Naive B cell (primary cell): ENCODE measurements at places on chromosomes 4 and X. TPM values are rescaled to one million over a fixed set of nuclear protein-coding genes. Genes with fewer than 3 reads are reported as not detected.

GRCh38 chr4:75211422-75211821 is 278.5 kb downstream of the PARM1 start:
- no peak overlapping the region for H3K27ac ChIP-seq
- H3K27me3 ChIP-seq, result peaks cover 8% of the 10 kb centered on the region
- no peak overlapping the region for H3K4me3 ChIP-seq
- H3K36me3 ChIP-seq, result no peaks in the 10 kb centered on the region
- peaks cover 2% of the 10 kb centered on the region for H3K4me1 ChIP-seq
- DNase-seq, result no peak

MAGEC3 gene
- polyA plus RNA-seq, result not detected

GRCh38 chr4:17957688-17958087 is 63.9 kb downstream of the LCORL start:
- peak overlapping the region; percentile 41 for H3K27ac ChIP-seq
- peaks cover 59% of the 10 kb centered on the region for H3K36me3 ChIP-seq
- DNase-seq, result no peak
- no peaks in the 10 kb centered on the region for H3K27me3 ChIP-seq

- DNase-seq, result no peak
- H3K27me3 ChIP-seq, result no peaks in the 10 kb centered on the region
- H3K4me1 ChIP-seq, result no peaks in the 10 kb centered on the region
- H3K4me3 ChIP-seq, result no peak overlapping the region
- peaks cover 10% of the 10 kb centered on the region for H3K36me3 ChIP-seq
- peak overlapping the region; percentile 5 for H3K27ac ChIP-seq
These were observed 42.4 kb downstream of the WDR1 start for GRCh38 chr4:10074076-10074766.

COPS4 gene
- polyA plus RNA-seq, result 51.7 TPM

GRCh38 chr4:164959896-164960295 is 17.6 kb downstream of the TRIM61 start:
- no peak for DNase-seq
- H3K36me3 ChIP-seq, result peaks cover 7% of the 10 kb centered on the region
- no peaks in the 10 kb centered on the region for H3K27me3 ChIP-seq
- H3K27ac ChIP-seq, result no peak overlapping the region

NHSL2 gene
- polyA plus RNA-seq, result 0.29 TPM

DNA sequence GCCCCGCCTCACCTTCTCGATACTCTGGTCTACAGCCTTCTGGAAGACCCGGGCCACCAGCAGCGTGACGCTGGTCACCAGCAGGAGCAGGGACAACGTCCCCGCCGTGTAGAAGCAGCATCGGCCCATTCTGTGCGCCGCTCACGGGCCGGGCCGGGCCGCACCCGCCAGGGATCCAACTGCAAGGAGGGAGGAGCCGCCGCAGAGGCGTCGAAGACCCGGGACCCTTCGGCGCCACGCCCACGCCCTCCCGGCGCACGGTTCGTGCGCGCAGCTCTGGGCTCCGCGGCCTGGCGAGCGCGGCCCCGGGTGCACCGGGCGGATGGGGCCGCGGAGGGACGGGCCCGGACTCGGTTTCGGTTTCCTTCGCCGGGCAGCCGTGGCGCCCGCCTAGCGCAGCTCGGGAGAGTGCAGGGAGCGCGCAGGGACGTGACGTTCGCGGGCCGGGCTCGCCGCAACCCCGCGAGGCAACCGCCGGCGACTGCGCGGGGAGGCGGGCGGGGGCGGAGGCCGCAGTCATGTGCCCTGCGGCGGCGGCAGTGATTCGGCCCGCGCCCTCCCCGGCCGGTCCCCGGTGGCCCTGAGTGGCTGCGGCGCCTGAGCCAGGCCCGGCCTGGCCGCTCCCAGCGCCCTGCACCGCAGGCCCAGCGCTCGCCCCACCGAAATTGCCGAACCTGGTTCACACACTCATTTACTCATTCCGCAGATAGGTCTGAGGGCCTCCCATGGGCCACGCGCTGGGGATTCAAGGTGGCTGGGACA is at the start of gene SCARB2:
Gene SCARB2, minus strand, starts transcription at position 410 of the 762 bp plus-strand sequence. Its CDS starts 281 bp downstream, at position 129.
- DNase-seq, result peak; percentile 87
- peaks cover 42% of the 10 kb centered on the region for H3K4me1 ChIP-seq
- H3K36me3 ChIP-seq, result no peaks in the 10 kb centered on the region

DNA sequence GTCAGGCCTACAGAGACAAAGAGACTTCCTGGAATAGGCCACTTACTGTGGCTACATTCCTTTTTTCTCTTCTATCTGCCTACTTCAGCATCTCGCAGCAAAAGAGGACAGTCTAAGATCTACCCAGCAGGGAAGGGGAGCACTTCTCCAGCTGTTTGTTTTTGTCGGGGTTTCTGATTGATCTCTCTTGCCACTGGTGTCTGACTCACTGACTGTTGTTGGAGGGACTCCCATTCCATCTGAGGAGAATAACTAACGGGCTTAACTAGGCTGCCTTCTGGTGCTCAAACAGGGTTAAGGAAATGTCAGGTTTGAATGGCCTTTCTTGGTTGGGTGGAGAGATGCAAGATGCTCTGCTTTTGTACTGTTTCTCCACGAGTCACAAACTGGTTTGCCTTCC is 100.2 kb upstream of the TMEM164 start:
- H3K4me1 ChIP-seq, result no peaks in the 10 kb centered on the region
- peaks cover 24% of the 10 kb centered on the region for H3K27me3 ChIP-seq
- no peak overlapping the region for H3K4me3 ChIP-seq
- no peak overlapping the region for H3K27ac ChIP-seq
- no peaks in the 10 kb centered on the region for H3K36me3 ChIP-seq

GRCh38 chr4:89939546-89939945 is 44.9 kb downstream of the MMRN1 start:
- H3K27ac ChIP-seq, result no peak overlapping the region
- H3K27me3 ChIP-seq, result no peaks in the 10 kb centered on the region
- no peak for DNase-seq
- no peaks in the 10 kb centered on the region for H3K4me1 ChIP-seq
- no peaks in the 10 kb centered on the region for H3K36me3 ChIP-seq

- DNase-seq, result no peak
- H3K27me3 ChIP-seq, result no peaks in the 10 kb centered on the region
- peak overlapping the region; percentile 81 for H3K27ac ChIP-seq
- no peaks in the 10 kb centered on the region for H3K36me3 ChIP-seq
- H3K4me3 ChIP-seq, result peak overlapping the region; percentile 93
- H3K4me1 ChIP-seq, result peaks cover 17% of the 10 kb centered on the region
These were observed 4.6 kb upstream of the CCDC120 start for GRCh38 chrX:49054073-49054762.

GRCh38 chr4:11597506-11597905 is 168.8 kb upstream of the HS3ST1 start:
- H3K4me3 ChIP-seq, result no peak overlapping the region
- H3K27ac ChIP-seq, result no peak overlapping the region
- H3K36me3 ChIP-seq, result no peaks in the 10 kb centered on the region
- H3K4me1 ChIP-seq, result no peaks in the 10 kb centered on the region
- DNase-seq, result no peak

NLRP2B gene
- polyA plus RNA-seq, result not detected

DNA sequence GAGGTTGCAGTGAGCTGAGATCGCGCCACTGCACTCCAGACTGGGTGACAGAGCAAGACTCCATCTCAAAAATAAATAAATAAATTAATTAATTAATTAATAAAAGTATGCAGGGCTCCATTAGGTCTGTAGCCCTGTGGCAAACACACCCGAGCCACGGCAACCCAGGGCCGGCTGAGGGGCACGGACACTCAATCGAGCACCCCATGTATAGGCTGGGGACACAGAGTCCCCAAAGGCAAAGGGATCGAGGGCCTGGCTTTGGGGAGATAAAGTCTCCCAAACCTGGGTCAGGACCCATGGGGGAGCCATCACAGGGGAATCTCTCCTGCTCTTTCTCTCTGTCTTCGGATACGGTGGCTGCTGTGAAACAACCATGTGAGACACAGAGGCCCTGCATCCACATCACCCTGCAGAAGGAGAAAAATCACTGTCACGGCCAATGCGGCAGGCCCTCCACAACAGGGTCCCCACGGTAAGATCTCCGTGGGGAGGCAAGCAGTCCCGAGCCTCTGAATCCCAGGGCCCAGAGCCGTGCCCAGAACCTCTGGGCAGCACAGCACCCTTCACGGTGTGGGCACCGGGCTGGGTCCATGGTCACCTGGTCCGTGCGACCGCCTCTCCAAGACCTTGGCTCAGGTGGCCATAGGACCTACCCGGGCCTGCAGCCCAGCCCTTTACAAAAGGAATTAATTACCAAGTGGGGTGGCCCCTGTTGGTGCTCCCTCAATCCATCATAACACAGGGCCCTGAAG is 81.8 kb downstream of the WFS1 start:
- no peak for DNase-seq
- peaks cover 33% of the 10 kb centered on the region for H3K27me3 ChIP-seq
- H3K4me3 ChIP-seq, result no peak overlapping the region
- H3K27ac ChIP-seq, result no peak overlapping the region
- no peaks in the 10 kb centered on the region for H3K4me1 ChIP-seq
- H3K36me3 ChIP-seq, result no peaks in the 10 kb centered on the region

HELT gene
- polyA plus RNA-seq, result not detected

DNA sequence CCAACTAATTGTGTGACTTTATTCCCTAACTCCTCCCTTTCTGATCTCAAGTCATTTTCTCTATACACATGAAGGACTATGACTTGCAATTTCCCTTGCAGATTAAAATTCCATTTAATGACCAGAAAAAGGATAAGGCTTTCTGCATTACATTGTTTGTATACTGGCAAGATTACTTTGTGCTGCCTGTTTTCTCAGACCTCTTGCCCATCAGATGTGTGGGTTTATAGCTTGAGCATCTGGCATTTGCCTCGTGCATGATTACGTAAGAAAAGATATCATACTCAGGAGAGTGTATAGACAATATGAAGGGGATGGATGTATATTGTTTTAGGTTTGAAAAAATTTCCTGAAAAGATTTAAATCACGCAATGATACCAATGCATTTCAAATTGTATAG is 593.8 kb upstream of the SLIT2 start:
- H3K4me3 ChIP-seq, result no peak overlapping the region
- H3K36me3 ChIP-seq, result no peaks in the 10 kb centered on the region
- no peak overlapping the region for H3K27ac ChIP-seq
- DNase-seq, result no peak

GRCh38 chr4:93433840-93434239 is 394.7 kb upstream of the ATOH1 start:
- no peaks in the 10 kb centered on the region for H3K36me3 ChIP-seq
- no peaks in the 10 kb centered on the region for H3K27me3 ChIP-seq
- H3K4me3 ChIP-seq, result no peak overlapping the region
- no peaks in the 10 kb centered on the region for H3K4me1 ChIP-seq
- no peak for DNase-seq
- no peak overlapping the region for H3K27ac ChIP-seq

- DNase-seq, result no peak
- no peaks in the 10 kb centered on the region for H3K4me1 ChIP-seq
- H3K27ac ChIP-seq, result no peak overlapping the region
These were observed 711.4 kb upstream of the GALNTL6 start for GRCh38 chr4:171101845-171102244.

DNA sequence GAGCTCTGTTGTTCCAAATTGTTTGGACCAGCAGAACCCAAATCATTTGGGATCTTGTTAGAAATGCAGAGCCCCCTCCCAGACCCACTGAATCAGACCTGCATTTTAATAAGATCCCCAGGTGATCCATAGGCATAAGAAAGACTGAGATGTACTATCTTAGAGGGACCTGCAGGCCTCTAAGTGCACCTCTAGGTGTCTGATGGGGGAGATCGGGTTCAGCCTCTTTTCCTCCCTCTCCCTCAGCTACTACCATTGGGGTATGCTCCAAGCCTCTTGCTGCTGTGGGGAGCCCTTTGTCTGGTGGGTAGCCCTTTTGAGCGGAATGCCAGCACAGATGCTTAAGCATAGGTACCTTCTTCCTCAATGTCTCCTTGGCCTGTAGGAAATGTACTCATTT is 63.8 kb upstream of the RPS6KA3 start:
- no peaks in the 10 kb centered on the region for H3K27me3 ChIP-seq
- no peaks in the 10 kb centered on the region for H3K36me3 ChIP-seq
- no peaks in the 10 kb centered on the region for H3K4me1 ChIP-seq

GRCh38 chr4:113157086-113157857 is 107.8 kb downstream of the ANK2 start:
- H3K4me1 ChIP-seq, result no peaks in the 10 kb centered on the region
- no peak for DNase-seq
- no peaks in the 10 kb centered on the region for H3K27me3 ChIP-seq
- H3K36me3 ChIP-seq, result no peaks in the 10 kb centered on the region
- no peak overlapping the region for H3K4me3 ChIP-seq
- H3K27ac ChIP-seq, result no peak overlapping the region

GLOD5 gene
- polyA plus RNA-seq, result not detected

DNA sequence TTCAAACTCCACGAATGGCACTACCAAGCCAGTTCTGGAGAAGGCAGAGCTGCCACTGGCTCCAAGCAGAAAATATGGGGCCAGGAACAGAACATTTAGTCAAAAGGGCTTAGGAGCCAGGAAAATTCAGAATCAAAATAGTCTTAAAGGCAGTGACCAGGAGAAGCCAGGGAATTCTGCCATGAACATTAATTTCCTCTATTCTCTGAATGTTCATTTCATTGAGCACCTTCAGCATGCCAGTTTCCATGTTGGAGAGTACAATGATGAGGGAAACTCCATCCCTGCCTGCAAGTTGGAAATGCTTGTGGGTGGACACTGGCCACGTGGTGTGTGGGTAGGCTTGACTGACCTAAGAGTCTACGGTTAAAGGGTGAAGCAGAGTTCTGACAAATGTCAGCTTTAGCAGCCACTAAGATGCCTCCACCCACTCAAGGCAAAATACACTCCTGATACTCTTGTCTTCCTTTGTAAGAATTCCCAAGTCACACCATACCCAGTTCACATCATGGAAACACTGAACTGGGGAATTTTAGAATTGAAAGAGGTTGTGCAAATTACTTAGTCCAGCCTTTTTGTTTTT is 190.1 kb upstream of the C1QTNF7 start:
- peaks cover 27% of the 10 kb centered on the region for H3K4me1 ChIP-seq
- H3K27me3 ChIP-seq, result no peaks in the 10 kb centered on the region
- no peaks in the 10 kb centered on the region for H3K36me3 ChIP-seq
- H3K27ac ChIP-seq, result no peak overlapping the region

DNA sequence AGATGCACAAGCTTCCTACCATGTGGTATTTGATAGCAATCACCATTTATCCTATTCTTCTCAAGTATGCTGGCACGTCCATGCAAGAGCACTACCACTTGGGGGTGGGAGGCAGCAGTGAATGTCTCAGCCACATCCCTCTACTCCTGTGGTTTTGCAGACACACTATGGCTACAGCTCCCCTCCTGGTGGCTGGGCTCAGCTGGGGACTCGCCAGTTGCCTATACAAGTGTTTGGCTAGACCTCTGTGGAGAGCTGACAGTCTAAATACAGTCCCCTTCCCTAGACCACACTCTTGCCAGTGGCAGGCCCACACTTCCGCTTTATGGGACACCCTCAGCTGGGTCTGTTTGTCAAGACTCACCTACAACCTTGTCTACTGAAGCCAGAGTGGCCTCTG is 53.2 kb downstream of the ADGRA3 start:
- no peak overlapping the region for H3K27ac ChIP-seq
- no peaks in the 10 kb centered on the region for H3K27me3 ChIP-seq
- DNase-seq, result no peak
- H3K36me3 ChIP-seq, result no peaks in the 10 kb centered on the region
- H3K4me3 ChIP-seq, result no peak overlapping the region
- H3K4me1 ChIP-seq, result no peaks in the 10 kb centered on the region

DNA sequence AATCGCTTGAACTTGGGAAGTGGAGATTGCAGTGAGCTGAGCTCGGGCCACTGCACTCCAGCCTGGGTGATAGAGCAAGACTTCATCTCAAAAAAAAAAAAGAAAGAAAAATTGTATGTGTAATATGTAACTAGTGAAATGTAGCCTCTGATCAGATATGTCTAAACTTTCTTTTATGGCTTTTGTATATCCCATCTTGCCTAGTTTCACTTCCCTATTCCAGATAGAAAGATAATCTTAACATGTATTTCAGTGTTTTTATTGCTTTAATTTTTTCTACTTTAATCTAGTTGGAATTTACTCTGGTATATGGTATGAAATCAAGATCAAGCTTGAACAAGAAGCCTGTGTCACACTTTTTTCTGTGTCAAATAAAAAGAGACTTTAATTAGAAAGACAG is 1.9 kb upstream of the ZNF41 start:
- H3K27me3 ChIP-seq, result no peaks in the 10 kb centered on the region
- no peaks in the 10 kb centered on the region for H3K36me3 ChIP-seq
- peak overlapping the region; percentile 73 for H3K4me3 ChIP-seq
- DNase-seq, result peak; percentile 29

MSX1 gene
- not detected for polyA plus RNA-seq
